RWPE1 (cell line): ENCODE measurements at places on chromosomes 7 and 10.

DNA sequence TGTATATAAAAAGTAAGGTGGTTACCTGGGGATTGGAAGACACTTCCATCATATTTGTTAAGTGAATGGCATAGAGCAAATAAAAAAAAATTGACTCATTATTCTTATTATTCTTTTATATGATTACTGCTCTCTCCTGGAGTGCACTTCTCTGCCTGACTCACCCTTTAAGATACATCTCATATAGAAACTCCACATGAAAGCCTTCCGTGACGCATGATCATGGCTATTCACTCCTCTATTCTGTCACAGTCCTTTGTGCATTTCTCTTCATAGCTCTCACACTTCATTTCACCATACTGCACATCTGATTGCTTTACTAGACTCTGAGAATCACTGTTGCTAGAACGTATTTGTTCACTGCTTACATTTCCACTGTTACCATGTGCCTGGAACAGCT lies 597.3 kb downstream of the CNTNAP2 start:
- no peak for DNase-seq

- DNase-seq, result no peak
Observed at GRCh38 chr10:28754930-28755718, 77.8 kb downstream of the BAMBI start.

- peak; percentile 55 for DNase-seq
Observed at GRCh38 chr7:112898432-112899290, 108.5 kb upstream of the TMEM168 start.

- peak; percentile 49 for DNase-seq
Observed at GRCh38 chr7:2118630-2119190, 114.0 kb downstream of the MAD1L1 start.

GRCh38 chr10:80204677-80205476 lies 460 bp downstream of the ANXA11 start:
- peak; percentile 34 for DNase-seq

DNA sequence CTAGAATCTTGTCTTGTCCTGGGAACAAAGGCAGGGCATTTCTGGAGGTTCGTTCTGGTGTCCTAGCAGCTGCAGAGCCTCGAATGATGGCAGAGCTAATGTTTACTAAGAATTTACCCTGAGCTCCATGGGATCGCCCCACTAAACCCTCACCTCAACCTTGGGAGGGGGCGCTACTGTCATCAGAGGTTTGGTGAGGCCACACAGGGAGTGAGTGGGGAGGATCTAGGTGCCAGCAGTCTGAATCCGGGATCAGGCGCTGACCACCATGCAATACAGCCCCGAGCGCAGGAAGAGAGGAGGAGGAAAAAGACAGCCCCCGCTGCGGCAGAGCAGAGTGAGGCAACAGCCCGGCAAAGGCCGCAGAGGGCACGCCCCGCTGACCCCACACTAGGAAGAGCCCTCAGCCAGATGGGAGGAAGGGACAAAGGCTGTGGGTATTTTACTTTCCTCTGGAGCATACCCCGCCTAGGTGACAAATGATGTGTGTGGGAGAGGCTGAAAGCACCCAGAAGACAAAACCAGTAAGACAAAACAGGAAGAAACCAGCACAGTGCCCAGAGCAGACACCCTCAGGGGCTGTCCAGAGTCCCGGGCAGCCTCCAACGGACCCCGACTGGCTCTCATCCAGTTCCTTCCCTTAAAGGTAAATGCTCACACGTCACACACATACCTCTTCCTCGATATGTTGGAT lies 103.5 kb downstream of the FAM53B start:
- DNase-seq, result no peak

- DNase-seq, result no peak
Observed at GRCh38 chr10:91603931-91604331, 28.9 kb downstream of the PPP1R3C start.

GRCh38 chr10:74934100-74934812 lies 107.9 kb downstream of the KAT6B start:
- no peak for DNase-seq

- DNase-seq, result no peak
Observed at GRCh38 chr7:147990942-147991341, 599.6 kb upstream of the C7orf33 start.

DNA sequence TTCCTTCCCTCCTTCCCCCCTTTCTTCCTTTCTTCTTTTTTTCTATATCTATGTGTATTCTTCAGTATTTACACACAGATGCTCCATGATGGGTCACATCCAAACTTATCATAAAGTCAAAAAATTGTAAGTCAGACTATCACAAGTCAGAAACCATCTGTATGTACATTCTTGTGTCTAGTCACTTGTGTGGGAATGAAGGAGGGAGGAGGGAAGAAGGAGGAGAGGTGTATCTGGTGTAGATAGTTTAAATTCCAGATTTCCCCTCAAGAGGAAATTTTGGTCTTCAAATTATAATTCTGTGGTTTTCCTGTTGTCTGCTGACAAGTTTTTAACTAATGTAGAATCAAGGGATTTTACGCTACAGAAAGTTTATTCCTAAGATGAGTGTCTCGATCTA lies 287.2 kb downstream of the ETV1 start:
- DNase-seq, result no peak

- peak; percentile 63 for DNase-seq
Observed at GRCh38 chr10:16777473-16778370, 39.5 kb downstream of the RSU1 start.

DNA sequence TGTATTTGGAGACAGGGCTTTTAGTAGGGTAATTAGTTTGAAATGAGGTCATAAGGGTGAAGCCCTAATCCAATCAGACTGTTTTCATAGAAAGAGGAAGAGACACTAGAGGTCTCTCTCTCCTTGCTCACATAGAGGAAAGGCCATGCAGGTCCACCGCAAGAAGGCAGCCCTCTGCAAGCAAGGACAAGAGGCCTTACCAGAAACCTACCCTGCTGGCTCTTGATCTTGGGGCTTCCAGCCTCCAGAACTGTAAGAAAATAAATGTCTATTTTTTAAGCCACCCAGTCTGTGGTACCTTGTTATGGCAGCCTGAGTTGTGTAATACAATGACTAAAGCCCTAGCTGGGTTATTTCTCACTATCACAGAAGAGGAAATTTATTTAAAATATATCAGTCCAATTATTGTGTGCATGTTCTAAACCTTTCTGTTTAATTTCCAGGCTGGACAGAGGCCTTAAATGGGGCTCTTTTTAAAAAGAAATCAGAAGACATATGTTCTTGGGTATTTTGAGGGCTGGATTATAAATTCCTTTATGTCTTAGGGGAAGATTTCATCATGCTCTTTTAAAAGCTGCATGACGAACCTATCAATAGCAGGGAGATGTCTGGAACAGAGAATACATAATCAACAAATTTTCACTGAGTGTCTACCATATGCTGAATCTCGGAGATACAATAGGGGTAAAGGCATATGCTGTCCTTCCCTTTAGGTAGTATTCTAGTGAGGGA lies 12.9 kb upstream of the TMEM26 start:
- DNase-seq, result no peak

DNA sequence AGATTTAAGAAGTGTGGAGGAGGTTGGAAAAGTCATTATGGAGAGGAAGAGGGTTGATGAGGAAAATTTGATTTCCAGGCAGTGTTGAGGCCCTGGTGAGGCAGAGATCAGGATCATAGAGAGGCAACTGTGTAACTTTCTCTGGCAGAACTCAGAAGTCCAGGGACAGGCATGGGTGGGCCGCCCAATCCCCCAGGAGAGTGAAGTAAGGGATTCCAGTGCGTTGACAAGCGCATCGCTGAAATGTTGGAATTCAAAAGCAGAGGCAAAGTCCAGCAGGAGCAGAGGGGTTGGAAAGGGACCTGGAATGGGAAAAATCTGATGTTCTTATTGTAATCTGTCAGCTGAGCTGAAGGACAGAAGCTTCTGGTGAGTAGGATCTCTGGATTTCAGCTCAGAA lies 207.3 kb downstream of the FAM107B start:
- no peak for DNase-seq

GRCh38 chr10:6699336-6699735 lies 119.3 kb upstream of the PRKCQ start:
- no peak for DNase-seq

DNA sequence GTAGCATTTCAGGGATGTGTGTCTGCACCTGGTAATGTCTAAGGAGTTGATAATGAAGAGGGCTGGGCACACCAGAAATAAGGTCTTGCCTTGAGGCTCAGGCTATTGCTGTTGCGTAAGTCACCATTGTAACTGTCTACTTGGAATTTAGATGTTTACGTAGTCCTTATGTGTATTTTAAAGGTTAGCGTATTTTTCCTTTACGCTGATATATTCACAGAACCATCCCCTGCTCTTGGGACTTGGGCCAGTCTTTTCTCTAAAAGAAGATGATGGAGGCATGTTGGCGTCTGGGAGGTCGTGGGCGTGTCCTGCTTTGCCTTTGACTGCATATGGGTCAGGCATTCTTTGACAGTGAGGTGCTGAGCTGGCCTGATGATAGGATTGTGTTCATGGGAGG lies 14.7 kb downstream of the WDR37 start:
- DNase-seq, result no peak

DNA sequence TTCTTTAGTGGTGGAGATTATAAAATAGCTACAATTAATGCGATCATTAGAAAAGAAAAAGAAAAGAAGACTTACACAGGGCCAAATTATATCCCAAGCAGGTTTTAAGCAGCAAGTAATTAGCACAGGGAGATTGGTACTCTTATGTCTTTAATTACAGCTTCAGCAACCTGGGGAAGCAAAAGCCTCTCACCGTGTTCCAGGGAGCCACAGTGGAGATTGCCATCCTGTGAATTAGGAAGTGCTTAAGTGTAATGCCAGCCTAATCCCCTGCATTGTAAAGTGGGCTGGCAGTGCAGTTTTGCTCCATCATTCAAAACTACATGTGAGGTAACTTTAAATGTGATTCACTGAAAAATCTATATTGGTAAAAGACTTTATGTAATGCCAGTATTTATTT lies 533.5 kb upstream of the COBL start:
- no peak for DNase-seq

GRCh38 chr7:17719998-17720397 lies 220.3 kb downstream of the SNX13 start:
- no peak for DNase-seq

- DNase-seq, result no peak
Observed at GRCh38 chr7:29471444-29472138, 92.0 kb upstream of the PRR15 start.

GRCh38 chr10:1159131-1160061 lies 103.2 kb downstream of the WDR37 start:
- peak; percentile 20 for DNase-seq

DNA sequence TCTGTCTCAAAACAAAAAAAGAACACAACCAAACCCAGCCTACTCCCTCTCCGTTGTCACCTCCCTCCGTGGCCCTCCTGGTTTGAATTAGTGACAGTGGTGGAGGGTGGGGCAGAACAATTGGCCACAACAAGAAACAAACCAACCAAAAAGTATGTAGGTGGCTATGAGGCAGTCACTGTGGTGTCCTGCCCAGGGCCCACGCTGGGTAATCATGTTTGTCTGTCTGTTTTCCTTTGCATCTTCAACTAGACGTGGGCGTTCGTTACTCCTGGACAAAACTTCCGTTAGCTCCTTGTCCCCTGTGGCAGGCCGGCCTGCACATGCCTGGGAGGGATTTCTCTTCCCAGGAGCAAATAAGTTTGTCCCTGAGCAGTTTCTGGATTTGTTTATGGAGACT lies 78.4 kb downstream of the XRCC2 start:
- no peak for DNase-seq

DNA sequence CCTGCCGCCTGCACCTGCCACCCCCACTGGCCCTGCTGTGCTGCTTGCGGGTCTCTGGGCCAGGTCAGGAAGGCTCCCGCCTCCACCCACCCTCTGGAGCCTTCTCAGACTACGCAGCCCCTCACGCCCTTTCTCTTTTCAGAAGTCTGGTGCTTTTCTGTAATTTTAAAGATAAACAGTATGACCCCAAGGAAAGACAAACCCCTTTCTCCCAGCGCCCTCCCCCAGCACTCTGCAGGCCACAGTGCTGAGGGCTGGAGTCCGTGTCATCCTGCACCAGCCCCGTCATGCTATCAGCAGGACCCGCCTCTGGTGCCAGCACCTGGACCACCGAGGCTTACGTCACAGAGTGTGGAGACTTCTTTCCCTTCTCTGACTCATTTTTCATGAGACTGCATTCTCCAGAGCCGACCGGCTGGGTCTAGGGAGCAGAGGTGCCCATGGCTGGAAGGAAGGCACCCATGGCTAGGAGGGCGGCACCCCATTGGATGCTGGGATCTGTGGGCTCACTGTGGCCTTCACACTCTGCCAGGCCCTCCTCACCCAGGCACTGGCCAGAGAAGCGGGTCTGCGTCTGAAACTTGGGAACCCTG lies 53.4 kb downstream of the CFAP46 start:
- DNase-seq, result no peak

GRCh38 chr10:7300384-7300971 lies 110.4 kb downstream of the SFMBT2 start:
- DNase-seq, result peak; percentile 12

DNA sequence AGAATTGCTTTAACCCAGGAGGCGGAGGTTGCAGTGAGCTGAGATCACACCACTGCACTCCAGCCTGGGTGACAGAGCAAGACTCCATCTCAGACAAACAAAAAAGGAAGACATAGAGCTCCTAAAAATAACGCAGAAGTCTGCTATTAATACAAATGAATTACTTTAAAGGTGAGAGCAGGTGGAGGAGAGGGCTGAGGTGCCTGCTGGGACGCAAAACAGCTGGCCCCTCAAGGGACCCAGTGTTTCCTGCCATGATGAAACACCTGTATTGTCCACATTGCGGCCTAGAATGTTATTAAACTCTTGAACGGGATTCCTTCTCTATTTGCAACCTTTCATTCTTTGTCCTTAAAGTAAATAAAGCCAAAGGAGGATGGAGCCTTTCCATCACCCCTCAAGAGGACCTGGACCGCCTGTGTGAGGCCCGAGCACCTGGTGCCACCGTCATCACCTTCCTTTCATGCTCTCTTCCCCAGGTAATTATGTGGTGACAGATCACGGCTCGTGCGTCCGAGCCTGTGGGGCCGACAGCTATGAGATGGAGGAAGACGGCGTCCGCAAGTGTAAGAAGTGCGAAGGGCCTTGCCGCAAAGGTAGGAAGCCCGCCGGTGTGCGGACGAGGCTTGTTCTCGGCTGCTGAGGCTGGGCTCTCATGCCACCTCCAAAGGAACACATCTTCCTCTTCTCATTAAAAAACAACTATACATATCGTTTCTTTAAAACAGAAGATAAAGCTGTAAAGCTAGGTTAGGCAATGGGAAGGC lies 136.7 kb downstream of the EGFR start:
- no peak for DNase-seq

GRCh38 chr7:137898839-137899721 lies 52.3 kb upstream of the DGKI start:
- peak; percentile 56 for DNase-seq

- no peak for DNase-seq
Observed at GRCh38 chr7:21454182-21454581, 26.3 kb downstream of the SP4 start.

DNA sequence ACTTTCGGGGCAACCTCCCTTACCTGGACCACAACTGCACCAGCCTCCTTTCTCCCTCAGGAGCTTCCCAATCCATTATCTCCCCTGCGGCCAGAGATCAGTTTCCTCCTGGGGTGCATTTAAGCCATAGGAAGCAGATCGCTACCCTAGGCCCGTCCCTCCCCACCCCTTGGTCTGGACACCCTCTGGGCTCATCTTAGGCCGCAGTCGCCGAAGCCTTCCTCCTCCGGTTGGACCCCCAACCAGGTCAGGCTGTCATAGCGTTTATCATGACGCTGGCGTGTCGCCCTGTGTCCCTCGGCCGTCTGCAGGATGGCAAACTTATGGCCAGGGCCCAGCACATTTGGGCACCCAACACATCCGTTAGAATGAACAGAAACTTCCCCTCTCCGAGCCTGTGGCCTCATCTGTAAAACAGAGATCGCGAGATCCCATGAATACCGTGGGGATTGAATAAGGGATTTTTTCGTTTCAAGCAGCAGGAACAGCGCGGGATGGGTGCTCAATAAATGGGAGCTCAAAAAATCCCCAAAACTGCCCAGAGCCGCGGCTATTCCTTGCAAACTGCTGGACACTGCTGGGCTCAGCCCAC lies 669 bp upstream of the AP5Z1 start:
- peak; percentile 72 for DNase-seq
